ENCODE measurements at places on chromosomes 1 and 21.

DNA sequence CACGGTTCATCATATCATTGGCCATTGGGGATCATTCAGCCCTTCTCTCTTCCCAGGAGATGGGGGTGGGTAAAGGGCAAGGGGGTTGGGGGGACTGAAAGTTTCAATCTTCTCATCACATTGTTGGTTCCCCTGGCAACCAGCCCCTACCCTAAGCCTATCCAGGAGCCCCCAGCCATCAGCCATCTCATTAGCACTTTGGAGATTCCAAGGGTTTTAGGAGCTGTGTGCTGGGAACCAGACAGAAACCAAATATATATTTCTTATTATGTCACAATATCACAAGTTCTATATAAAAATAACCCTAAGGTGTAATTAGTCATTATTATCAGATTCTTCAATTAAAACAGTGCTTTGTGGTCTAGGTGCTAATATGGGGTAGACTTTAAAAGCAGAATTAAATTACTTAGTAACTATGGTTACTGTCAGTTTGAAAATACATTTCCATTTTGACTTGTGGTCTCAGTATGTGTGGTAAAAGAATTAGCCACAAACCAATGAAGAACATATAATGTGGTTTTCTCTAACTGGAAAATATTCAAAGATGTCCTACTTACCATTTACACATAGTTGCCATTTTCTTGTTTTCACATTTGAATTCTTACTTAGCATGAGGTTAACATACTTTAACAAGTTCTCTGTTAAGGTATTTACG is 28.1 kb downstream of the IL23R start:
- DNase-seq: no peak

DNA sequence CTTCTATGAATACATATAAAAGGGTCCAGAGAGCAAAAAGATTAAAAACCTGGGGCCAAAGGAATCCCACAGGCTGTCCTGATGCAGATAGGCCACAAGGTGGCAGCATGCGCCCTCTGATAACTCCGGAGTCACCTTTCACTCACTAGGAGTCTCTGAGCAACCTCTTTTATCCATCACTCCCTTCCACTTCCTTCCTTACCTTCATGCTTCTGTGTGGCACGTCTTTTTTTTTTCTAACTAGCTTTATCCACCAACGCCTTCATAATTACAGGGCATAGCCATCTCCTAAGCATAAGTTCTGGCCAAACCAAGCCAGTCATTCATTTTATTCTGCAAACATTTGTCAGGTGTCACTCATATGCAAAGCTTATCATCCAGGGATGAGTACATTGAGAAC is 3.9 kb upstream of the PGLYRP4 start:
- peak; percentile 29 for DNase-seq

DNA sequence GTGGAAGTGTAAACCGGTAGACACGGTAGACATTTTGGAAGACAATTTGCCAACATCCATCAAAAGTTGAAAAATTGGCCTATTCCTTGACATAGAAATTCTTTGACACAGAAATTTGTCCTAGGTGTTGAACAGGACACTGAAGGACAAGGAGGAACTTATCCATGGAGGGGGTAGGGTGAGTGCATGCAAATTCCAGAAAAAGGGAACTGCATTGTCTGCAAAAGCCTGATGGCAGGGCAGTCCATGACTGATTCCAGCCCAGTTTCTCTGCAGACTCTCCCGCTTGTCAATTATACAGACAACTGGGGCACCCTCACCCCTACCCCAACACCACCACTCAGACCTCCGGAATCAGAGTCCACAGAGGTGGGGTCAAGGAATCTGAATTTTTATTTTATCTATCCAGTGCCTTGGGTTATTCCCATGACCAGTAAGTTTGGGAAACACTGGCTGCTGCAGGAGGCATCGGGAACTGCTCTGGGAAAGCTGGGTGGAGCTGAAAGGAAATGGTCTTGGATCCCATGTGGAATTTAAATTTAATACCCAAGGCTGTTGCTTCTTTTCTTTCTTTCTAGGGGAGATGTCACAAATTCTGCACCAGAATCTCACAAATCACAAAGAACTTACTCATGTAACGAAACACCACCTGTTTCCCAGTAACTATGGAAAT is 103.3 kb upstream of the SLC45A1 start:
- DNase-seq: no peak

- no peak for DNase-seq
Measured at GRCh38 chr1:229230893-229231753, 39.8 kb upstream of the RAB4A start.

DNA sequence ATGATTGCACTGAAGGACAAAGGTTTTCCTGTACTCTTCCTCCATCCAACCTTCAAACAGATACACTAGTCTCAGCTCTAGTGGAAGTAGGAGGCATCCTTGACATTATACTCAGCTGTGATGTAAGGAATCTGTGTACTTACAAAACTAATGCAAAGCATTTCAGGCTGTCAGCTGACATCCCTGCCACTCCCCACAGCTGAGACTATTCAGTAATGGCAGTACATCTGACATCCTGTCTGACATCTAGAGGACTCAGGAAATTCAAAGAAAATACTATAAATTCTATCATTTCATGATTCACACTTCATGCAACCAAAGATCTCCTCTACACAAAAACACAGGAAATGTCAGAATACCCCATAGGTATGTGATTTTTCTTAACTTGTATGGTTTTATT is 325.8 kb downstream of the SMYD3 start:
- DNase-seq: no peak

GRCh38 chr1:61626816-61627215 is 98.1 kb downstream of the TM2D1 start:
- no peak for DNase-seq

GRCh38 chr1:99600782-99601181 is 45.1 kb upstream of the PALMD start:
- no peak for DNase-seq

DNA sequence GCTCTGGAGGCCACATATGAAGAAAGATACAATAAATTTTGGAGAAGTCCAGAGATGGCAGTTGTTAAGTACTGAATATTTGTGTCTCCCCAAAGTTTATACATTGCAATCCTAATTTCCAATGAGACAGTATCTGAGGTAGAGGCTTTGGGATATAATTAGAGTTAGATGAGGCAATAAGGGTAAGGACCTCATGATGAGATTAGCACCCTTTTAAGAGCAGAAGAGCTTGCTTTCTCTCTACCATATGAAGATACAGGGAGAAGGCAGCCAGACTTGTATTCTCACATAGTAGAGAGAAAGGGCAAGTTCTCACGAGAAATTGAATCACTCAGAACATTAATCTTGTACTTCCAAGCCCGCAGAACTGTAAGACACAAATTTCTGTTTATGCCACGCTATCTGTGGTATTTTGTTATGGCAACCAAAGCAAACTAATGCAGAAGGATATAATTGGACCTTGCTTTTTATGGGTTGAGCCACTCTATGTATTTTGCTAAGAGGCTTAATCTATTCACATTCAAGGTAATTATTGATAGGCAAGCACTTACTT is 430.1 kb downstream of the KCNT2 start:
- DNase-seq: no peak

DNA sequence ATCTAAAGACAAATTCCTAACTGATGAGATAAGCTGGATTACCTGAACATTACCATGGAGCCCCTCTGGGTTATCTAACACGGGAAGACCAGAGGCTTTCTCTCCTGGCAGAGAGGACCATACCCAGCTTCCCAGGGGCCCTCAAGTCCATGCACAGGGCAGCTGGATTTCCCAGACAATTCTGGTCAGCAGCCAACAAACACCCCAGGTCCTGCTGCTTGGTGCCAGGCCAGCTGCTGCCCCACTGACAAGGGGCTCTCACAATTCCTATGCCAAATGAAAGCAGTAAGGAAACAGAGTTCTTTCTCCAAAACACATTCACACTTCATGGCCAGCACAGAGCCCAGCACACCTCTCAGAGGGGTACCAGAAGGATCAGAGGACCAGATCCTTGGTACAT is 114.2 kb downstream of the HLCS start:
- no peak for DNase-seq

DNA sequence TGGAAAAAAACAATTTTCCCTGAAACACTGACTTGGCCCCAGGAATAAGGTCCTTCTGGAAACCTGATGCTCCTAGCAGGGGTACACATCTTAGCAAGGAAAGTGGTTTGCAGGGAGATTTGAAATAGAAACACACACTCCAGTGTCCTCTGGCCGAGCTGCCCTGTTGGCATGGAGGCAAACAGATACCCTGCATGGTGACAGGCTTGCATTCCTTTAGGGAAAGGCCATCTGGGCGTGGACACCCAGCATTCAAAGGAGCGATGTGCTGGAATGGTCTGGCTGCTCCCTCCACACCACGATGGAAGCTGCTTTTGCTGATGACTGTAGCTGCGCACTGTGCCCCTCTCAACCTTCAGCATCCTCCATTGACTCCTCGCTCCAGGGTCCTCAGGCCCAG is 41.5 kb upstream of the BCAR3 start:
- no peak for DNase-seq

DNA sequence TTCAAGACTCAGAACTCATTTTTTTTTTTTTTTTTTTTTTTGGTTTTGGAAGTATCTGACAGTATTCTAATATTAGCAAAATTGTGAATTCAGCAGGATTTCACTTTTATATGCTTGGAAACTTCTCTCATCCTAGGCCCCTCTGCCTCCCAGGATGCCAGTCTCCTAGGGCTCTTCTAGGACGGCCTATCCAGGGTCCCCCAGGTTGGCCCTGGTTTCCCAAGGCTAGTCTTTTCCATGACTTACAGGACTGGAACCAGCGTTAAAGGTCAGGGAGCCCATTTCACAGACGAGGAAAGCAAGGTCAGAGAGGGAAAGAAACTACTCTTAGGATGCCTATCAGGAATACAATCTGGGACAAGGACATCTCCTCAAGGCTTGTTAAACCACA is 412.5 kb downstream of the PTPRU start:
- no peak for DNase-seq
